Calu3 (cell line): ENCODE measurements at places on chromosomes 5 and 9.

DNA sequence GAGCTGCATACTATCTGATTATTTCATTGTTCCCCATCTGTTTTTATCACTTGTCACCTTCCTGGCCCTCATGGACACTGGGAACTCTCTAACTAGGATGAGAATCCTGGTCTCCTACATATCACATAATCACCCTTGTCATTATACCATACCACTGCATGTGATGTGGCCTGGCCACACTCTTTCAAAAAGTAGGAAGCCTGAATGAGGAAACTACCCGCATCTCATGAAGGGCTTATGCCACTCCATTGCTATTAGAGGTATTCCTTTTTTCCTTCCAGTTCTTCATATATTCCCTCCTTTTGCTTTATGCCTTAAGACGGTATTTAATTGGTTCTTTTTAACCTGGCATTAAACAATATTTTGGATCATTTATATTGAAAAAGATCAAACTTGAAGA is 1341.4 kb upstream of the NUDT12 start:
- no peak for DNase-seq
- H3K4me3 ChIP-seq: no peak overlapping the region
- H3K4me1 ChIP-seq: no peaks in the 10 kb centered on the region
- H3K36me3 ChIP-seq: no peaks in the 10 kb centered on the region
- no peak overlapping the region for H3K27ac ChIP-seq

DNA sequence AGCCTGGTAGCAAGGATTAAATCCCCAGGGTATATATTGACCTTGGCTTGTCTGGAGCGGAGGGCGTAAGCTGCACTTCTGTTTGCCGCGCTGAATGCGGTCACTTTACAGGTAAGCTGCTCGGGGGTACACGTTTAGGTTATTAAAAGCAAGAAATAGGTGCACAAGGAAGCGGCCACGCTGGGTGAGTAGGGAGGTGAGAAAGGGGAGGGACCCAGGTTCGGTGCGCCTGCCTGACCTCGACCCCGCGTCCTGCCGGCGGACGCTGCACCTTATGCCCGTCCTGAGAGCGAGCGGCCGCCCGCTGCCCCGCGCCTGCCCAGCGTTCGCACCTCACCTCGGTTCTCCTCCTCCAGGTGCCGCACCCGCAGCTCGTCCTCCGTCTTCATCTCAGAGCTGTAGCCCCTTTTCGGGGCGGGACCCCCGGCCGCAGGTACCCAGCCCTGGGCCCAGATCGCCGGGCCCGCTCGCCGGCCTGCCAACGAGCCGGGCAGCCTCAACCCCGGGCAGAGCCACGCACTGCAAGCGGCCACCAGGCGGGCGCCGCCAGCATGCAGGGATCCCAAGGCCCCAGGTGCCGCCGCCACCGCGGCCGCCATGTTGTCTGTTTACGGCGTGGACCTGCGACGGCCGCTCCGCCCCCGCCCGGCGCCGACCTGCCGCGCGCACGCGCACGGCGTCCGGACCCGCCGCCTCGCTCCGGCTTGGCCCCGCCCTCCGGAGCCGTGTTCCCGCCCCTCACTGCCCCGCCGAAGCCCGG is at the start of gene AUH:
Gene AUH (minus strand): TSS at position 628 of the 760 bp plus-strand sequence. CDS start 29 bp downstream, at position 599.
- H3K27me3 ChIP-seq: no peaks in the 10 kb centered on the region
- H3K36me3 ChIP-seq: peaks cover 17% of the 10 kb centered on the region
- peak within 1 kb of the TSS; percentile 91 for H3K4me3 ChIP-seq
- H3K27ac ChIP-seq: peak within 1 kb of the TSS; percentile 83
- H3K4me1 ChIP-seq: peaks cover 24% of the 10 kb centered on the region
- peak; percentile 86 for DNase-seq

GRCh38 chr5:154756868-154757813 is 2.0 kb downstream of the LARP1 start:
- H3K4me3 ChIP-seq: peak overlapping the region; percentile 80
- H3K27me3 ChIP-seq: no peaks in the 10 kb centered on the region
- H3K4me1 ChIP-seq: peaks cover 63% of the 10 kb centered on the region
- peaks cover 60% of the 10 kb centered on the region for H3K36me3 ChIP-seq

- H3K4me3 ChIP-seq: no peak overlapping the region
- H3K4me1 ChIP-seq: no peaks in the 10 kb centered on the region
- no peak overlapping the region for H3K27ac ChIP-seq
- no peak for DNase-seq
- H3K27me3 ChIP-seq: peaks cover 42% of the 10 kb centered on the region
- no peaks in the 10 kb centered on the region for H3K36me3 ChIP-seq
These were observed 111.1 kb upstream of the KLF9 start for GRCh38 chr9:70525519-70525918.

DNA sequence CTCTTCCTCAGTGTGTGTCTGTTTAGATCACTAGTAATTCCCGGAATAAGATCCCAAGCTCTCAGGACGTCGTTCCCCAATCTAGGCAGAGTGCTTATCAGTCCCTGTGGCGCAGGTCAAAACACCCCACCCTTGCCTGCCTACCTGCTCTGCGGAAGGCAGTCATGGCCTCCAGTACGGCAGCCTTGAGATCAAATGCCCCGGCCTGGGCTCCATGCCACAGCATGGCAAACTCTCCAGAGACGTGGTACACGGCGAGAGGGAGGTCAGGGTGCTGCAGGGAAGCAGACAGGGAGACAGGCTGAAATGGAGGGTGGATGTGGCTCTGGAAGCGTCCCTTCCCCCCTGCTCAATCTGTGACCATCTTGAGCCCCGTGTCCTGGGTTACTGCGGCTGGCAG is 12.0 kb upstream of the HDHD3 start:
- DNase-seq: no peak
- no peaks in the 10 kb centered on the region for H3K27me3 ChIP-seq
- H3K27ac ChIP-seq: no peak overlapping the region
- peaks cover 13% of the 10 kb centered on the region for H3K36me3 ChIP-seq
- H3K4me1 ChIP-seq: peaks cover 21% of the 10 kb centered on the region

DNA sequence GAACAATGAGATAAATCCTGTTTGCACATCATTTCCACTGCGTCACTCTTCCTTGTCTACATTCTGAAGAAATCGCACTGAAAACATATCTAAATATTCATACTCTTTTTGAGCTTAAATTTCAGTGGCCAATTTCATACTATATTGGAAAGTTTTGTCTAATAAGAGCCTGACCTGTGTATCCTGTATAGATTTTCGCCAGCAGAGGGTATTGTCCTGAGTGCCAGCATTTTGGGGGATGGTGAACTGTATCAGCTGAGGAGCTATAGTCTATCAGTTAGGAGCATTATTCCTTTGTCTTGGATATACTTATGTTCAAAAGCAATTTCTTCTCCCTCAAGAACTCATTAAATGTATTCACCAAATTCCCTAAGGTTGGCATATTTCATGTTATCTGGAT is 102.3 kb downstream of the SEMA6A start:
- H3K36me3 ChIP-seq: peaks cover 20% of the 10 kb centered on the region
- no peak for DNase-seq
- no peak overlapping the region for H3K27ac ChIP-seq
- H3K4me3 ChIP-seq: no peak overlapping the region
- peaks cover 15% of the 10 kb centered on the region for H3K4me1 ChIP-seq

GRCh38 chr5:59542851-59543820 is 350.4 kb downstream of the PDE4D start:
- no peaks in the 10 kb centered on the region for H3K27me3 ChIP-seq
- peaks cover 42% of the 10 kb centered on the region for H3K4me1 ChIP-seq

DNA sequence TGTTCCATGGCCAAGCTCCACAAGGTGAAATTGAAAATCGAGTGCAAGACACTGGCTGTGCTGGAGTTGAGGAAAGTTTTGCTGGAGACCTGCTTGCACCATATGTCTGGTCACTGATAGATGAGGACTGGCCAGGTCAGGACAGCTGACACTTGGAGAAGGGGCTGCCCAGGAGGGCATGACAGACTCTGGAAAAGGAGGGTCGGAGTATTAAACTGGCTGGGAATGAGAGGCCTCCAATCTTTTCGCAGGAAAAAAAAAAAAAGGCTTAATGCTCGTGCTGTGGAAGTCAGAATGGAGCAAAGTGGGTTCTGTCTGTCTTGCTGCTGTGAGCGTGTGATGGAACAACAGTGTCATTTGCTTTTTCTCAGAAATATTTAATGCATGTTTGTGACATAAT is 5.5 kb downstream of the TENT4A start:
- H3K36me3 ChIP-seq: peaks cover 22% of the 10 kb centered on the region
- H3K27ac ChIP-seq: no peak overlapping the region
- H3K27me3 ChIP-seq: no peaks in the 10 kb centered on the region
- no peak for DNase-seq
- no peak overlapping the region for H3K4me3 ChIP-seq

DNA sequence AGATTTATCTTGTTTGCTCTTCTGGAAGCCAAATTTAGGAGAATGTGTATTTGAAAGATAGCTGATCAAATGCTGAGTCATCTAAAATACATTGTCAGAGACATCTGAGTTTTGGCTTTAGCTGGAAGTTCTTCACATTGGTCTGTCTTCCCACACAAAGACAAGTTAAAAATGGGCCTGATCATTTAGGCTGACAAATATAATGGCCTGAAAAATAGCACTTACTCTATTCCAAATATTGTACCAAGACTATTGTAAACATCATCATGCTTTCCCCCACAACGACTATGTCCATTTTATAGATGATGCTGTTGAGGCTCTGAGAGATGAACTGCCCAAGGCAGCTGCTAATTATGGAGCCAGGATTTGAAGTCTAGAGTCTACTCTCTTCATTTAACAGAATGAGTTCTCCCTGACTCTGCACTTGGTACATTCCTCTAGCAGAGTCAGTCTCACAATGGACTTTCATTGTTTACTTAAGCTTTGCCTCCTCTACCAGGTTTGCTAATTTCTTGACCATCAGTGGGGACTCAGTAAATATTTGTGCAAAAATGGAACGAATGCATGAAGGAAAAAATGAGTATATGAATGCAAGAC is 619.4 kb upstream of the KLF4 start:
- H3K27me3 ChIP-seq: no peaks in the 10 kb centered on the region
- H3K4me3 ChIP-seq: no peak overlapping the region
- H3K36me3 ChIP-seq: no peaks in the 10 kb centered on the region
- no peaks in the 10 kb centered on the region for H3K4me1 ChIP-seq
- no peak overlapping the region for H3K27ac ChIP-seq
- DNase-seq: no peak

DNA sequence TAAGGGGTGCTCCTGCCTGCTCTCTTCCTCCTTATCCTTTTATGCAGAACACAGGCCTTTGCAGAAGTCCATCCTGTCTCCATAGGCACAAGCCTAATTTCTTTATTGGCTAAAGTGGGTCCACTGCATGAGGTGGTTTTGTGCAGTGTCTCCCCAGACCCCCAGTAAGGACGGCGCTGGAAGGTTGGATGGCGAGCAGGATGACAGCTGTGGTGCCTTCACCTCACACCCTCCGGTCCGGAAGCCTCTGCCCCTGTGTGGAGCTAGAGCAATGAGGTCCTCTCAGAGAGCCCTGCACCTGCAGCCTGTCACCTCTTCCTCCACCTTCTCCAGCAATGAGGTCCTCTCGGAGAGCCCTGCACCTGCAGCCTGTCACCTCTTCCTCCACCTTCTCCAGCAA is 393.7 kb upstream of the IRX1 start:
- no peak overlapping the region for H3K27ac ChIP-seq
- H3K27me3 ChIP-seq: no peaks in the 10 kb centered on the region
- peaks cover 5% of the 10 kb centered on the region for H3K36me3 ChIP-seq
- no peaks in the 10 kb centered on the region for H3K4me1 ChIP-seq

- no peak for DNase-seq
- H3K27ac ChIP-seq: no peak overlapping the region
- no peaks in the 10 kb centered on the region for H3K36me3 ChIP-seq
- no peak overlapping the region for H3K4me3 ChIP-seq
- no peaks in the 10 kb centered on the region for H3K27me3 ChIP-seq
These were observed 54.5 kb downstream of the STK10 start for GRCh38 chr5:172133359-172134029.

DNA sequence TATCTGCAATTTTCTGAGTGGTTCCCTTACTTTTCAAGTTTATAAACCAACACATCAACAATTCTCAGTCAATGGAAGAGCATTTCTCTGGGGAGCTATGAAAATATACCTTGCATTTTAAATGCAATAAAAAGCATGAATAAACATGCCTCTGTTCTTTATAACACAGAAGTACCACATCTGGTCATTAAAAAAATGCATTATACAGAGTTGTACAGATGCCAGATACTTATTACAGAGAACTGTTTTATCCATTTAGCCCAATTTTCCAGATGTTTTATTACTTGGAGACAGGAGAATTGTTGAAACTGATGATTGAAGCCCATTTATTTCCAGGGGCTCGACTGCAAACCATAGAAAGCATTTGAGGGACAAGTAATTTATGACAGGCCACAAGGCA is 19.2 kb upstream of the HEXB start:
- no peaks in the 10 kb centered on the region for H3K27me3 ChIP-seq
- no peak overlapping the region for H3K4me3 ChIP-seq
- H3K36me3 ChIP-seq: no peaks in the 10 kb centered on the region

- H3K4me1 ChIP-seq: no peaks in the 10 kb centered on the region
- H3K4me3 ChIP-seq: no peak overlapping the region
- no peak overlapping the region for H3K27ac ChIP-seq
- DNase-seq: peak; percentile 20
- H3K36me3 ChIP-seq: no peaks in the 10 kb centered on the region
These were observed 31.6 kb downstream of the RETREG1 start for GRCh38 chr5:16585041-16585667.

- no peak for DNase-seq
- no peaks in the 10 kb centered on the region for H3K27me3 ChIP-seq
- no peak overlapping the region for H3K4me3 ChIP-seq
- H3K4me1 ChIP-seq: no peaks in the 10 kb centered on the region
- H3K36me3 ChIP-seq: no peaks in the 10 kb centered on the region
- H3K27ac ChIP-seq: no peak overlapping the region
These were observed 52.1 kb upstream of the CCNG1 start for GRCh38 chr5:163385271-163385670.

DNA sequence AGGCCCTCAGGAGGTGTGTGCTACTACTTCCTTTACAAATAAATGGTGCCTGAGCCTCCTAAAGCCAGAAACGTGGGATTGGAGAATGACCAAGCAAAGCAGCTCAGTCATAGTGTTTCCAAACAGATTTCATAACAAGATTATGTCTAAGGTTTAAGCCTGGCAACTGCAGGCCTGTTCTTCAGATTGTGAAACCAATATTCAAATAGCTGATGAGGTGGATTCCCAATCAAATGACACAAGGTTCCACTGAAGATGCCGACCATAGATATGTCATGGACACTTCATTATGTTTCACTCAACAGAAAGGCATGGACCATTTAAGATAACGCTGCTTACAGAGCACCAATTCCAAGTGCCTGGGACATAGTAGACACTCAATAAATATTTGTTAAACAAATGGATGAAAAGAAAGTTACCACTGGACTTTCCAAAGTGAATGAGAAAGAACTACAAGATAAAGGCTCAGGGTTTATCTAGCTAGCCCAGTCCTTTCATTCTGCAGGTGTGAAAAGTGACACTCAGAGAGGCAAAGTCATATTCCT is 189.5 kb downstream of the ACTL7B start:
- H3K4me1 ChIP-seq: no peaks in the 10 kb centered on the region
- peaks cover 14% of the 10 kb centered on the region for H3K27me3 ChIP-seq
- no peaks in the 10 kb centered on the region for H3K36me3 ChIP-seq
- no peak for DNase-seq
- H3K27ac ChIP-seq: no peak overlapping the region

DNA sequence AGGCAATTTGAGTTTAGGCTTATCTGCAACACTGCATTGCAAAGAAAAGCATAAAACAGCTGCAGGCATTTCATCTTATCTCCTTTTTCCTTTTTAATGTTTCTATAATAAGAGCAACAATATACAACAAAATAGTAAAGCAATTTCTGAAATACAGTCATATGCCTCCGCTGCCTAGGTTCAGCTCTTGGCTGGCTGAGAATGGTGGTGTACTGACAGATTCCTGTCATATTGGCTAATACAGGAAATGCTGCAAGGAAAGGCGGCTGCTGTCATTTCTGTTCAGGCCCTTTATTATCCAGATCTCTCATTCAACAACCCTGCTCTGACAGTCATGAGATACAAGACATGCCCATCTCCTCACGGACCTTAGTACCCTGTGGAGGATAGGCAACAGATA is 677.0 kb downstream of the TAF11L14 start:
- no peaks in the 10 kb centered on the region for H3K4me1 ChIP-seq
- no peaks in the 10 kb centered on the region for H3K27me3 ChIP-seq
- H3K27ac ChIP-seq: no peak overlapping the region
- H3K4me3 ChIP-seq: no peak overlapping the region
- no peaks in the 10 kb centered on the region for H3K36me3 ChIP-seq
- no peak for DNase-seq
